ENCODE measurements at places on chromosomes 2 and 18.

- no peak for DNase-seq
These were observed 201.4 kb downstream of the AFF3 start for GRCh38 chr2:99940963-99941362.

DNA sequence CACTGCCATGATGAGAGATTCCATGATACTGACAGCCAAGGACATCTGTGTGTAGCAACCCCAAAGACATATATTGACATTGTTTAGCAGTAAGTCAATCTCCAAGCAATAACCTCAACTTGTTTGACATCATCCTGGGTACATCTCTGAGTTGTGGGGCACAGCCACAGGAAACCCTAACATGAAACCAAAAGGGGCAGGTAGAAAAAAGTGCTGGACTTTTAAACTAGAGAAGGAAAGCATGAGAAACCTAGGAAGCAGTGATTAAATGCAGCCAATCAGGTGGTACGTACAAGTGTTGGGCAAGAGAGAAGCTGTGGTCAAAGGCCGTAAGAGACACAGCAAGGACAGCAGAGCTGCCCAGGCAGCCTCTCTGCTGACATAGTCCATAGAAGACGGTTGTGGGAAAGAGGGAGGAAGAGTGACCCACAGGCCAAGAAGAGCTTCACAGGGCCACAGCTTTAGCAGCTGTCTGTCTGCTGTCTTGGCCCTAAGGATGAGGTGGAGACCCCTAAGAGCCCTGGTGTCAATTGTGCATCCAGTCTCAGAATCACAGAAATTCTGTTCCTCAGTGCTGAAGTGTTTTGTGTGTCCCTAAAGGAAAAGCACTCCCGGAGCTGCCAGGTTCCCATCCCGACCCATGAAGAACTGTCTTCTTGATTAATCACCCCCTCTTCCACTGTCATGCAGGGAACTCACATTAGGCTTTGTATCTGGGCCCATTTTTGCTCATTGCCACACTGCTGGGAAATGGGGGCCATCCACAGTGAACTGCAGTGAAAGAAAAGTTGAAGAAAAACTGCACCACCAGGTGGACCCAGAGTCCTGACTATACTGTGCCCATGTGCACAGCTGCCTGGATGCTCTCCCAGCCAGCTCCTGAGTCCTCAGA is 25.4 kb upstream of the CHN1 start:
- DNase-seq: peak; percentile 32

GRCh38 chr18:55395799-55396198 is 192.2 kb downstream of the TCF4 start:
- DNase-seq: no peak

GRCh38 chr2:234292205-234292961 is 204.5 kb downstream of the ARL4C start:
- DNase-seq: no peak

GRCh38 chr18:42018831-42019230 is 63.8 kb downstream of the PIK3C3 start:
- DNase-seq: no peak

- no peak for DNase-seq
These were observed 194.0 kb downstream of the MBD2 start for GRCh38 chr18:54030434-54030833.

GRCh38 chr2:65605743-65606058 is 173.3 kb upstream of the SPRED2 start:
- no peak for DNase-seq
